ENCODE measurements at places on chromosomes 5 and 9. TPM values are rescaled to one million over a fixed set of nuclear protein-coding genes. Genes with fewer than 3 reads are reported as not detected.

PHF24 gene
- not detected for total RNA-seq

DNA sequence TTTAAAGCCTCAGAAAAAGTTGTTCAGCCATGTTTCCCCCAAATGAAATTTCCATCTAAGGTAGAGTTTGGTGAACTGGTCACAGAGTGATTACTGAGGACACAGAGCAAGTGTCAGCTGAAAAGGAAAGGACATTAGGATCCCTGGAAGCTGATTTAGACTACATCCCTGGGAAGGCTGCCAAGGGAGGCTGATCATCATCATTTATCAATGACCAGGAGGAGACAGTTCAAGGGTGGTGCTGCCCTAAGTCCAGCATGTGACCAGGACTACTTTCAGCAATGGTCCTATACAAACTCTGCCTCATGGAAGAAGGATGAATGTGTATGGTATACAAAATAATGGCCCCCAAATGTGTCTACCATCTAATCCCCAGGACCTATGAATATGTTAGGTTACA, 120.6 kb downstream of the PIK3R1 start:
- no peak for DNase-seq

- peak; percentile 46 for DNase-seq
Measured at GRCh38 chr5:1176473-1177391, 24.7 kb upstream of the SLC6A19 start.

GPR150 gene
- total RNA-seq = 0.41 TPM

GRCh38 chr5:39774605-39775004, 349.8 kb upstream of the DAB2 start:
- DNase-seq = no peak

GRCh38 chr9:131045300-131046092, 36.5 kb downstream of the LAMC3 start:
- DNase-seq = no peak

PCDHAC1 gene
- 0.95 TPM for total RNA-seq

GRCh38 chr9:106707738-106708474, 155.1 kb upstream of the ZNF462 start:
- DNase-seq = no peak
